Vagina (tissue), 2 donors: ENCODE measurements at places on chromosomes 1 and 21.

GRCh38 chr1:60280819-60281218, 207.2 kb upstream of the C1orf87 start:
- no peak for DNase-seq

- DNase-seq = no peak
Measured at GRCh38 chr1:5878971-5879370, 113.3 kb downstream of the NPHP4 start.

DNA sequence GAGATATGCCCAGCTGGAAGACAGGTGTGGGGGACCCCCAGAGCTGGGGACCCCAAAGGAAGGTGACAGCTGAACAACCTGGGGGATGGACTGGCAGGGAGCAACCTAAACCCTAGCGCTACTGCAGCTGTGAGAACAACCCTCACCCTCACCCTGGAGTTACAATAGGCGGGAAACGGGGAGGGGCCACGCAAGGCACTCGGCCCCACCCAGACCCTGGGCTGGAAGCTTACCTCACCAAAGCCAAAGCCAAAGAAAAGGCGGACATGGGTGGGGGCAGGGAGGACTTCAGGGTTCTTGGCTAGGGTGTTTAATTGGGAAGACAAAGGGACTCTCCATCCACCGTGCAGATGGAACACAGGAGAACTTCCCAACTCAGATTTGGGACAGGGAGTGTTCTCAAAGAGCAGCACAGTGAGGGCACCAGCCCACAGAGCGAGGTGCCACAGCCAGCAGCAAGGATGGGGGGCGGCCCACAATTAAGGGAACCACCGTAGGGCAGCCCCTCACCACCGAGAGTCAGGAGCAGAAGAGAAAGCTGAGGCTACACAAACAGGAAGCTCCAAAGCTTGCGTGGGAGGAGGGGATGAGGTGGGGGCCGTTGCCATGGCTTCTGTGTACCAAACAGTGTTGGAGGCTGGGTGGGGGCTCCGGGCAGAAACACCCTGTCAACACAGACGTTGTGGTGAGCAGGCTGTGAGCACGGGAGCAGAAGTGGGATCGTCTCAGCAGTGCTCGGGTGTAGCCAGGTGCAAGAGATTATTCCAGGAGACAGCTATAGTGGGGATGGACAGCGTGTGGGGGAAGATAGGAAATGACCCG, 1.9 kb downstream of the TAGLN2 start:
- DNase-seq = no peak

- no peak for DNase-seq
Measured at GRCh38 chr1:16986113-16986512, 5.7 kb upstream of the MFAP2 start.

- no peak for DNase-seq
Measured at GRCh38 chr1:32928715-32929114, 27.5 kb upstream of the TMEM54 start.

GRCh38 chr1:173175514-173176145, 31.5 kb downstream of the TNFSF4 start:
- no peak for DNase-seq

- no peak for DNase-seq
Measured at GRCh38 chr1:64459743-64460142, 10.2 kb upstream of the CACHD1 start.

GRCh38 chr1:6342056-6342455, 51.5 kb downstream of the ACOT7 start:
- DNase-seq = no peak

DNA sequence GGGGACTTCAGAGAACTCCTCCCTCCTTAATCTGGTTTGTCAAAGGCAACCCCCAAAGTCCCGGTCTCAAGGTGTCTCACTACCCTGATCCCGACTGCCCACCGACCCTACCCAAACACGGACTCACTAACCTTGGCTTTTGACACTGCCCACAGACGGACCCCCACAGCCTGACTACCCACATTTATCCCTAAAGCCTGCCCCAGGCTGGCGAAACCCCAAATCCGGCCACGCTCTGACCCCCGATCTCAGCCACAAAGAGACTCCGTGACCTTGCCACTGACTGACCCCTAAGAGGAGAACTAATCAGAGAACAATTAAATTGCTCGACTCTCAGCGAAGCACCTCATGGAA, 5.2 kb downstream of the ID3 start:
- DNase-seq = no peak

DNA sequence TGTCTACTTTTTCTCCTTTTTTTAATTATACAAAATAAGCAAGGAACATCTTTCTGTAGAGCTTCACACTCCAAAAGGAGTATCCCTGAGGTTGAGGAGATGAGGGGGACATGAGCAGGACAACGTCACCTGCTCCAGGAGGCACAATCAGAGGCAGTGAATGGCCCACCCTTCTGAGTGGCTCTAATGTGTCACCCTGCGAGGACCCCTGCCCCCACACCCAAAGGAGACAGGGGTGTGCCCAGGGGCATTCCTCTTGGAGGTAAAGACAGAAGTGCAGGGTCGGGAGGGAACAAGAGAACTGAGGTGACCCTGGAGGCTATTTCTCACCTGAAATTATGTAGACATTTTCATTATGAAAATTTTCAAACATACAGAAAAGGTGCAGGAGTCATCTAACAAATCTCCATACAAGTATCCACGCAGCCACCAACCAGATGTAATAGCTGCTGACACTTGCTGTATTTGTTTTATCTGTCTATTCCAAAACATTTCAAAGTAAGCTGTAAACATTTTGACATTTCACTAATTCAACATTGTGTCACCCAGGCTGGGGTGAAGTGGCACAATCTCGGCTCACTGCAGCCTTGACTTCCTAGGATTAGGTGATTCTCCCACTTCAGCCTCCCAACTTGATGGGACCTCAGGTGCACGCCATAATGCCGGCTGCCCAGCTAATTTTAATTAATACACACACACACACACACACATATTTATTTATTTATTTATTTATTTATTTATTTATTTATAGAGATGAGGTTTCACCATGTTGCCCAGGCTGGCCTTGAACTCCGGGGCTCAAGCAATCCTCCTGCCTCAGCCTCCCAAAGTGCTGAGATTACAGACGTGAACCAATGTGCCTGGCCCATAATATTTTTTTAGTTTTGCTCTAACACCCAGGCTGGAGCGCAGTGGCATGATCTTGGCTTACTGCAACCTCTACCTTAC, 70.7 kb downstream of the RUNX3 start:
- peak; percentile 5 for DNase-seq

GRCh38 chr1:184322253-184322652, 64.6 kb upstream of the C1orf21 start:
- no peak for DNase-seq

DNA sequence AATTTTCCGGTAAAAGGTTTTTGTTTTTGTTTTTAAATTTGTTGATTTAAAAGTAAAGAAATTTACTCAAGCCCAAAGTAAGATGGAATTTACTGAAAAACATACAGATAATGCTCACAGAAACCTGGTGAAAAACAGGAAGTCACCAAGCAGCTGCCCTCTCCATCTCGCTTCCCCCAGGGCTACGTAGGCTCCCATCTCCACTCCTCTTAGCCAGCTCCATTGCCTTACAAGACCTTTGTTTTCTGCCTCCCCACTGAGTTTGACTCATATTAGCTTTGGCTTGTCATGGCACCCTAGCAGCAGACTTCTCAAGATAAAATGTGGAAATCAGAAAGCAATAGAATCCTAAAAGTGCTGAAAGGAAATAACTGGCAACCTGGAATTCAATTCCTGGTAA, 57.9 kb downstream of the PHTF1 start:
- no peak for DNase-seq

- no peak for DNase-seq
Measured at GRCh38 chr1:2949966-2950925, 71.0 kb upstream of the ACTRT2 start.

DNA sequence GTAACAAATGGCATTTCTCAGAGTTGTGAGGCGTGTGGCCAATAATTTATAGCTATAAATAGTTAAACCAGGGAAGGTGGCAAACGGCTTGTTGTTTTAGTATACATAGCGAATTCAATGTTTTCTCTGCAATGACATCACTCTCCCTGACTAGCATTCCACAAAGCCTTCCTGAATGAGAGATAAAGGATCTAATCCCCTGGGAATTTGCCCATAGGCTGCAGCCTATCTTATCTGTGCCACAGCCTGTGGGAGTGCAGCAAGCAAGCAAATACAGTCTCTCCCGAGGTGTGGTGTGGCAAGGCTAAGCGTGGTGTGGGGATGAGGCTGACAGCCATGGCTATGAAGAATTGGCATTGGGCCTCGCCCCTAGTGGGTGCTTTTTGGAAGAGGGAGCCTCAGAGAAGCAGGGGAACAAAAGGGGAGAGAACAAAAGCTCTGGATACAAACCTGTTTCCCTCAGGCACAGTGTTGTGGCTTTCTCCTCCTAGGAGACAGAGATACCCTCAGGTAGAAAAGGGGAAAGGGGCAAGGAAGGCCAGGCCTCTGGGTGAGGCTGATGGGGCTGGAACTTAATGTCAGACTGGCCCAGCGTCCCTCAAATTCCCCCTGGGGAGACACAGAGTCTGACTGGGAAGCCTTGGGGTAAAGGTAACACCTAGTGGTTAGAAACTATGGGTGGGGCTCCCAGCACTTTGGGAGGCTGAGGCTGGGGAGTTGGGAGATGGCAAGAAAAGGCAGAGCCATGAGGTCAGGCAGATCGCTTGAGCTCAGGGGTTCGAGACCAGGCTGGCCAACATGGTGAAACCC, 8.9 kb downstream of the TAGLN2 start:
- no peak for DNase-seq

GRCh38 chr1:93446837-93447451, 974 bp upstream of the FNBP1L start:
- no peak for DNase-seq

DNA sequence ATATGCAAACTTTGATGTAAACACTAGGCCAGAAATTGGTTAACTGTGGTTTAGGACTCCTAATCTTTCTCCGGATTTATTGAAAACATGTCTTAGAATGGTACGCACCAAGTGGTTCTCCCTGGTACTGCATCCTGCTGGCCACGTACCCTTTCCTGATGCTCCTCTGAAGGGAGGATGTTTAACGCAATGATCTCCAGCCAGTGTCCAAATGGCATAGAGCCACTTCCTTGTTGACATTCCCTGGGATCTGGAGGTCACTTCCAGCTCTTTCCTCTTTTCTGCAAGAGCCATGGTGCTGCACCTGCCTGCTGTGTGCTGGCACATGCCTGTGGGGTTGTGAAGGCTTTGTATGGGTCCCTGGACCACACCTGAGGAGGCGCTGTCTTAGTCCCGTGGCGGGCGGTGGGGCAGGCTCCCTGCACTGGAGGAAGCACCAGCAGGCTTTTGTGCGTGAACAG, 53.9 kb downstream of the GALNT2 start:
- DNase-seq = no peak

GRCh38 chr1:224287714-224288113, 42.3 kb downstream of the NVL start:
- DNase-seq = no peak

DNA sequence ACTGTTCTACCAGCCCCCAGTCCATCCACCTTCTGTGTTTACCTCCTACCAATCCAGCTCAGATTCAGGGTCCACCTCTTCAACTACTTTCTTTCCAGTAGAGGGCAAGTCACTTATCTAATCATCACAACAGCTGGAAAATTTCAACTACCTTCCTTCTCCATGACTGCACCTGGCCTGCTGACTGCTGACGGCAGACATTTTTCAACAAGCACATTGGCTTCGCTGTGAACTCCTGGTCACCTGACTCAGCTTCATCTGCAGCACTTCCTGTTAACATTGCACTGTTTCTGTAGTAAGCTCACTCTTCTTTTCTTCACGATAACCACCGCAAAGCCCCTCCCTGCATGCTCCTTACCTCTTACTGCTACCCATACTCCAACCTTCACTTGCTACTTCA, 405.7 kb downstream of the NTNG1 start:
- DNase-seq = no peak

GRCh38 chr1:189131576-189131975, 1346.1 kb downstream of the BRINP3 start:
- no peak for DNase-seq

GRCh38 chr1:18444563-18444962, 36.2 kb upstream of the KLHDC7A start:
- no peak for DNase-seq

DNA sequence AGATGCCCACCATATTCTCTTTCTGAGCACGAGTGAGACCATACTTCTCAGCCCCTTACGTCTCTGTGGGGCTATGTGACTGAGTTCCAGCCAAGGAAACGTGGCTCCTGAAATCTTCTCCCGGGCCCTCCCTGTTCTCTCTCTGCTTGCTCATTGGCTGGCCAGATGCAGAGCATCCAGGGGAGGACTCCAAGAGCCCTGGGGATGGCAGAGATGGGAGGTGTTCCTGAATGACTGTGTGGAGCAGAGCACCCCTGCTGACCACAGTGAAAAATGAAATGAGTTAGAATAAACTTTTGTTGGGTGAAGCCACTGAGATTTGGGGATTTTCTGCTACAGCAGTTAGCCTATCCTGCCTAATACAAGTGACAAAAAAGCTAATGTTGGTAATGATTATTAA, 23.8 kb downstream of the KIAA0040 start:
- no peak for DNase-seq

- DNase-seq = no peak
Measured at GRCh38 chr1:105087506-105087905, 1337.8 kb downstream of the AMY1C start.

- DNase-seq = no peak
Measured at GRCh38 chr1:56508523-56508983, 70.8 kb downstream of the PLPP3 start.

DNA sequence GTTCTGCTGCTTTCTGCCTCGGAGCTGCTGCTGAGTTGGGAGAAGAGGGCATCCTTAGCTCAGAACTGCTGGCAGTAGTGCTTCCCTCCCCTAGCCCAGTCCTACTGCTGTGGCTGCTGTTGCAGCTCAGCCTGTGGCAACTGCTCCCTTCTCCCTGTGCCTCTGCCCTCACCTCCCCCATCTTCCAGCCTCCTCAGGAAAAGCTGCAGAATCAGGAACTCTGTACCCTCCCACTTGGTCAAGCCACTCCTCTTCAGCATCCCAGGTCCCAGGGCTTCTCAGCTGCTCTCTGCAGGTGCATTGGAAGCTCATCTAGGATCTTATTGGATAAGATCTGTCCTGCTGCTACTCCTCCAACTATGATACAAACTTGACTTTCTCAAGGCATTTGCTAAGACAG, 316.7 kb downstream of the BRINP2 start:
- DNase-seq = no peak

DNA sequence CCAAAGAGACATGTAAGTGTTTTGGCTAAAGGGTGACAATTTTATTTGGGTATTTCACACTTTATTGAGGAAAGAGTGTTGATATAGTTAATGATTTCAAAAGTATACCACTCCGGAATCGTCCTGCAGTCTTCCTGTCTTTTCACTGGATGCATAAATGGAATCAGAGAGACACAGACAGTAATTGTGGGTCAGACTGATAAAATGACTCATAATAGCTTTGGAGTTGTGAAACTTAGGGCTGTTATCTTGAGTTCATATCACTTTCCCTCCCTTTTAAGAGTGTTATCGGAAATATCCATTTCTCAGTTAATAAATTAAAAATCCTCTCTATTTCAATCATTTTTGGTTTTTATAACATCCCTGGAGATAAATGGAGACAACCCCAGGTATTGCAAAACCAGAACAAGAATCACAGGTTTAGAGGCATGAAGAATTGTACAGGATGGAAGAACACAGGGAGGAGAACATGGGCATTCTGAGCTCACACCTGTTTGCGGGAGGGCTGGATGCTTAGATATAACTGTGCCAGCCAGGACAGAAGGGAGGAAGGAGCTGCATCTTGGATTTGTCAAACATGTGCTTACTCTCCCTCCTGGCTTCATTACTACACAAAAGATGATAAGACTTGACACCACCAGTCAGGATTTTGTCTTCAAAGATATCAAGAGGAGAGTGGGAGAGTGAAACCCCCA, 185.4 kb downstream of the LMO4 start:
- DNase-seq = no peak
